ENCODE measurements at places on chromosomes 16 and 17.

- DNase-seq, result no peak
These were observed 5.5 kb upstream of the TM4SF5 start for GRCh38 chr17:4766201-4766600.

- no peak for DNase-seq
These were observed 1.9 kb downstream of the EPN3 start for GRCh38 chr17:50534222-50534978.

DNA sequence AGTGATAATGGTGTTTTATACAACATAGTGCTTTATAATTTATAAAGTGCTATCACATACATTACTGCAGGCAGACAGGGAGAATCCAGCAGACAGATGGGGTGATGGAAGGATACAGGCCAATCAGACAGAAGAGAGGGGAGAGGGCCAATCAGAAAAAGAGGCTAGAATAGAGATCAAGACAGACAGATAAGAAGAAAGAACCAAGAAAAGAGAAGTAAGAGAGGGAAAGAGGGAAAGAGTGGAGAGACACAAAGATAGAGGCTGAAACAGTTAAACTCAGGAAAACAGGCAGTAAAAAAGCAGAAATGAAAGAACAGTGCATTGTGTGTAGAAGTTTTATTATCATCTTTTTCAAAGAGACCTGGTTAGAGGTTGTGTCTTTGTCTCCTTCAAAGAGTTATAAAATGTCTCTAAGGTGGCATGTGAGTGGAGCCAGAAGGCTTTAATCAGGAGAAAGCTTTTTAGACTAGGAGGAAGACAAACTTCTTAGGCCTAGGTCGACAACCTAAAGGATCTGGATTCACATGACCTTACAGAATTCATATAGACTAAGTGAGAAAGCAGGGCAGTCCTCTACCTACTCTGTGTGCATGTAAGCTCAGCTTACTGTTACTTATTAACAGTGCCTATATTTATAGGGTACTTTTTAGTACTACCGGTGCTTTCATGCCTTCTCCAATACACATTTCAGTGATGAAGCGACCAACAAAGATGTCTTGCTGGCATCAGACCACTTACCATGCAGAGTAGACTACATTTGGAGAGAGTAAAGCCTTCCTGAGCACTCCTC is 8.3 kb upstream of the CHD3 start:
- DNase-seq, result no peak

DNA sequence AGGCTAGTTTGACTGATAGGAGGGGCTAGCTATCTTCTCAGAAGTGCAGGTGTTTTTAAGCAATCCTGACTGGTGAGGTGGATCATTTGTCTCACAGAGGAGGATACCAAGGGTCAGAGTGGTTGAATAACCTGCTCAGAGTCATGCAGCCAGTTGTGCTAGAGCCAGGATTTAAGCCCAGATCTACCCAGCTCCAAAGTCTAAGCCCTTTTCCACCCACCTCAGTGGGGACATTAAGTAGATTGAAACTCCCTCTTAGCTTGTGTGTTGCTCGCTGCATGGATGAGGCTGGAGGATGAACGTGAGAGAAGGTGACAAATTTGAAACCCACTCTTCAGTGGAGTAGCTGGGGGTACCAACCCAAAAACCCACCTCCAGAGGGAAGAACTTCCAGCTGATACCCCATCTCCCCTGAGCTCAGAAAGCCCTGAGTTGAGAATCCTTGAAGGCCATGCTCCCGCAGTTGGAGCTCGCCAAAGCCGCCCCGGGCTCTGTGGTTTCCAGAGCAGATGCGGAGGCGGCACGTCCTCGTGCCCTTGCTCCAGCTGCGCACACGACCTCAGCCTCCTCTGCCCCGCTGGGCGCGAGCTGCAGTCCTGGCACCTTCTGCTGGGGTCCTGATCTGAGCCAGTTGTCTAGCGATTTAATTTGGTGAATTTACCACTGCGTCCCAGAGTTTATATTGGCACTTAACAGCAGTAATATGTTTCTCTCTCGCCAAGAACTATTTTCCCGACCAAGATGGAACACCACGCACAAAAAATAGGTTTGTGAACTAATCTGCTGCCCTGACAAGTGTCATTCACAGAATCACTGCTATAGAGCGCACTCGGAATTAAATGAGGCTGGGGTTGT is 159.5 kb downstream of the CCDC182 start:
- DNase-seq, result no peak

GRCh38 chr17:45300060-45300751 is 16.6 kb downstream of the MAP3K14 start:
- no peak for DNase-seq

DNA sequence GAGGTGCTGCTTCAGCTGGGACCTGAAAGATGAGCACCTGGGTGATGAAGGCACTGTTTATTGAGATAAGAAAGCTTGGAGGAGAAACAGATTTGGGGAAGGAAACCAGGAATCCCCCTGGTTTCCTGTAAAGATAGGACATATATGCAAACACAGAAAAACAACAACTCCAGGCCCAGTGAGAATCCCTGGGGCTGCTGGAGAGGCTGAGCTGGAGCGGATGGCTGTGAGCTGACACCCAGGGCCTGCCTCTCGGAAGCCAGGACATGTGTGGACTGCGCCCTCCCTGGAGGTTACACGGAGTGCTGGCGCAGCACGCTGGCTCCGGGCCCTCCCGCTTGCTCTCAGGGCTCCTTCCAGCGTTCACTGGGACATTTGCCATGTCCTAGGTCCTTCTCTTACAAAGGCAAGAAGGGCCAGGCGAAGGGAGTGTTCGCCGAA is 57.5 kb downstream of the CYB5B start:
- DNase-seq, result no peak

DNA sequence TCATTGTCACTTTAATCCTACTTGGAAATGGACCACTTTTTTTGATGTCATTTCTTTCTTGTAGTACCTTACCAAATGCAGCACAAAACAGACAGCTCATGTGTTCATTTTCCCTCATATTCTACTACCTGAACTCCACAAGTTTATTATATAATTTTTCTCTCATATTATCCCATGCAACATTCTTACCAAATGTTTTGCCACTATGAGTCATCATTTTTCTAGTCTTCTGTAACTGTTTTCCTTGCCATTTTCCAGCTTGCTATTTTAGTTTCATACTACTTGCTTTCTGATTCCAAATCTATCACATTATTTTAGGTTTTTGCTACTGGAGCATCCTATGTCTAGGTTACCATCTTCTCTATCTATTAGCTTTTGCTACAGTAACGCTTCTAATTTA is 332.7 kb downstream of the ZFHX3 start:
- DNase-seq, result no peak

DNA sequence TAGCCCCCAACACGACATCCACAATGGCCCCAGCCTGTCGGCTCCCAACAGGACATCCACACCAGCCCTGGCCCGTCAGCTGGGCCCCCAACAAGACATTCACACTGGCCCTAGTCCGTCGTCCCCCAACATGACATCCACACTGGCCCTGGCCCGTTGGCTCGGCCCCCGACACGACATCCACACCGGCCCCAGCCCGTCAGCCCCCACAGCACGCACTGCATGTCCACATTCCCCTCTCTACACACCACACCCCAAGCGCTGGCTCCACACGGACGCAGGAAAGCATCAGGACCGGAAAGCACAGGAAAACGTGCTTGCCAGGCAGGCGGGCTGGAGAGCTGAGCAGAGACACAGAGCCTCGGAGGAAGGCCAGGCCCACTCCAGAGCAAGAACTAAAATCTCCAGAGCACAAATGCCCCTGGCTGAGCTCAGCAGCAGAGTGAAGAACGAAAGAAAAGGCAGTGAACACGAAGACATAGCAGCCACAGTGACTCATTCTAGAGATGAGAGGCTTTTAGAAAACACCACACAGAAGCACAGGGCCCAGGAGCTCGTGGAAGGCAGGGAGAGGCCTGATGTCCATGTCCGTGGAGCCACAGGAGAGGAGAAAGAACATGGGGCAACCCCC is 50.6 kb downstream of the LMF1 start:
- DNase-seq, result no peak

DNA sequence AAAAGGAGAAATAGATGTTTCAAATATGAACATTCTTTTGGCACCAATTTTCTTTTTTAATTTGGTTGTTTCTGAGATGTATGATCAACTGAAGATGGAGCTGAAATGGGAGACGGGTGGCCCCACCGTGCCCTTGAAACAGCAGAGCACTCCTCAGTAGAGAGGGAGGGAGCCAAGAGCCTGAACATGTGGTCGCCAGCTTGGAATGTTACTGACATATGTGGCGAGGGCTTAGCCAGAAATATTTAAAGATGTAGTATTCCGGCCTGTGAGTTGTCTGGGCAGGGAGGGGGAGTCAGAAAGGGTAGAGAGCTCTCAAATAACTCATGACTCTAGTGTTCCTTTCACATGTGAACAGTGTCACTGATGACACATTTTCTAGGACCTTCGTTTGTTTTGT is 13.3 kb upstream of the MRC2 start:
- no peak for DNase-seq

GRCh38 chr17:33493566-33493965 is 200.5 kb upstream of the ASIC2 start:
- DNase-seq, result no peak

- no peak for DNase-seq
These were observed 2.3 kb downstream of the LRRC3C start for GRCh38 chr17:39929646-39930407.

DNA sequence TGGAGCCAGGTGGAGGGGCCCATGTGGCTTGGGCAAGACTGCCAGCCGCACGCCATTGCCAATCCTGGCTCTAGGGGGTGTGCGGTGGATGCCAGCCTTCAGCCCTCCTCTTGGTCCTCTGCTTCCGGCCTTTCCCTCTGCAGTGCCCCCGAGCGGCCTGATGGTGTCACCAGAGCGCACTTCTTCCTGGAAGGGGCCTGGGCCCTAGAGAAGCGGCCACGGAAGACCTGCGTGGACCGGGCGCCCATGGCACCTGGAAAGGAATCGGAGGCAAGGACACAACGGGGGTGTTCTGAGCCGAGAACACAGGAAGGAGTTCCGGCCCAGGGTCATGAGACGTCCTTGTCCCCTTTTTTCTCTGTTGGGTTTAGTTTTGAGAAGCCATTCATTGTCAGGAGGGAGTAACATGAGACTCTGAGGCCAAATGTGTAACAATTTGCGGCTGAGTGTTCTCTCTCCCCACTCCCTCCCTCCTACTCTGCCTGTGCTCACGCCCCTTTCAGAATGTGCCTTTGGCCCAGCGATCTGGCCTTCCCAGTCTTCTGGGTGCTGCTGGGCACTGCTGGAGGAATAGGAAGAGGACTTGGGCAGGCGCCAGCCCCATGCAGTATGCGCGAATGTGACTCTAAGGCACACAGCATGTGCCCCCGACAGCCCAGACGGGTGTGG is 92.8 kb downstream of the IRX3 start:
- peak; percentile 67 for DNase-seq

- DNase-seq, result no peak
These were observed 8.0 kb downstream of the FBXO31 start for GRCh38 chr16:87375426-87376135.

- DNase-seq, result no peak
These were observed 54.1 kb downstream of the VAT1L start for GRCh38 chr16:77842468-77842867.

DNA sequence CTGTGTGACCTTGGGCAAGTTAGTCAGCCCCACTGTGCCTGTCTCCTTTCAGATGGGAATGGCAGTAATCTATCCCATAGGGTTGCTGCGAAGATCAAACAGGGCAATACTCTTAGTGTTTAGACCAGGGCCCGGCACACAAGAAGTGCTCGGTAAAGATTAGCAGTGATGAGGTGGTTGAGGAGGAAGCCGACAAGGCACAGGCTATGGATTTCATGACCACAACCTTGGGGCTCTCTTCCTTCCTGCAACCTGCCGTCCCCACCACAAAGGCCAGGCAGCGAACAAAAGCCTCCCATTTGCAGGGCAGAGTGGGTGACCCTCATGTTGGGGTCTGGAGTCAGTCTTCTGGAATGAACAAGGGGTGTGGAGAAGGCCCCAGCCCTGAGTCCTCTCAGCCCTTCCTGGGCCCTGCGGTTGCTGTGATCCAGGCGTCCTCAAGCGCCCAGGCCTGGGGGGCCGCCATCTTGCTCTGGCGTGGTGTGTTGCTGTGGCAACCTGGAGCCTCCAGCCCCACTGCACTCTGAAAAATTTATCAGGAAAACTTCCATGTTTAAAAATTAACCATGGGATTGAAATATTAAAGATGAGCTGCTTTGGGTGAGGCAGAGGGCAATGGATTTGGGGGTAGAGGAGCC is 9.8 kb downstream of the ADAM11 start:
- DNase-seq, result no peak

- DNase-seq, result no peak
These were observed 172.4 kb upstream of the CACNG5 start for GRCh38 chr17:66662496-66662895.

DNA sequence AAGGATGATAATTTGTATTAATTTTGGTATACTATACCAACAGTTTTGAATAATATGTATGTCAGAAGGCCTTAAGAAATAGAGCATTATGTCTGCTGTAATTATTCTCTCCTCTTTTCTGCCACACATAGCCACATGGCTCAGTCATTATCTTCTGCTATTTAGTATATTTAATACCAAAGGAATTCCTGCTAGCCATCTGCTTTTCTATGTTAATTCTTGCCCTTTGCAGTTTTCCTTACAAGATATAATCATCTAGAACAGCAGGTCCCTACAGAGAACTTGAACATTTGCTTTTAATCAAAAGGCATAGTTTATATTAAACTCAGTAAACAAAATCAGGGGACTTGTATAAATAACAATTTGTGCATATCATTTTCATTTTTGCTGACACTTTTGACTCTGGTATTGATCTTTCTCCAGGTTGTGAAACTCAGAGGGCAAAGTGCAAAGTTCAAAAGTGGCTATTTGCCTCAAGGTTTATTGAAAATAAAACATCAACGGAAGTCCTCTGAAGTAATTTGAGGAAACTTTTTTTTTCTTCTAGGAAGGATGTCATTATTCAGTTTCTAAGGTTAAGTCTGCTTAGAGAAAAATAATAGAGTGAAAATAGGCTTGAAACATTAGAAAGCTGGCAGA is 702.0 kb downstream of the KCNJ2 start:
- DNase-seq, result no peak

DNA sequence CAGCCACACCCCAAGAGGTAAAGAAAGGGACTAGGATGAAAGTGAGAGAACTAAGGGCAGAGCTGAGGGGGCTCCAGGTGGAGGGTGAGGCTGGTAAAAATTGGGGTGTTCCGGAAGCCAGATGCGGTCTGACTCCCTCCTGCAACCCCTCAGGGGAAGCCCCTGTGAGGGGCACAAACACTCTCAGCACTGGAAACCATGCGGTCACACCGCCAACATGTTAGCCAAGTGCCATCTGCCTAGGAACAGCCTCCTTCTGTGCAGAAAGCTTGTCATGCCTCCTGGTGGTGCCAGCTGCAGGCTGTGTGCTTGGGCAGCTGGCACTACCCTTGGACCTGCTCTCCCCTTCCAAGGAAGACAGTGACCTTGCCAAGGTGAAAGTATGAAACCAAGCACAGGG is 83.5 kb upstream of the RPL38 start:
- no peak for DNase-seq

GRCh38 chr17:14926526-14927122 is 338.5 kb downstream of the PMP22 start:
- DNase-seq, result no peak

DNA sequence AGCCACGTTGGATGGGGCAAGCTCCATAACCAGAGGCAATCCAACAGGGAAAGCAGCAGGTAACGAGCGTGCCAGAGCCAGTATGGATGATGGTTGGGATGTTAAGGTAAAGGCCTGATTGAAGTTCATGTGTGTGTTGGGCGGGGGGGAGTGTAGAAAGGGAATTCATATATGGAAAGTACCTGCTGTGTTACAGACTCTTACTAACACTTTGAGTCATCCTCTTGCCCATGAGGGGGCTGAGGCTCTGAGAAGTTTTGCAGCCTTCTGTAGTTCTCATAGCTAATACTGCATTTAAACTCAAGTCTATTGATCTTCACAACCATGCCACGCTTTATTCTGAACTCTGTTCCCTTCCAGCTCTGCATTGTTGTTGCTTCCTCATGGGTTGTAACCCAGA is 28.5 kb downstream of the SYCE1L start:
- no peak for DNase-seq
